ENCODE measurements at places on chromosomes 6 and 20.

- peak; percentile 92 for DNase-seq
These were observed 639 bp upstream of the CD24 start for GRCh38 chr6:106974999-106975737.

DNA sequence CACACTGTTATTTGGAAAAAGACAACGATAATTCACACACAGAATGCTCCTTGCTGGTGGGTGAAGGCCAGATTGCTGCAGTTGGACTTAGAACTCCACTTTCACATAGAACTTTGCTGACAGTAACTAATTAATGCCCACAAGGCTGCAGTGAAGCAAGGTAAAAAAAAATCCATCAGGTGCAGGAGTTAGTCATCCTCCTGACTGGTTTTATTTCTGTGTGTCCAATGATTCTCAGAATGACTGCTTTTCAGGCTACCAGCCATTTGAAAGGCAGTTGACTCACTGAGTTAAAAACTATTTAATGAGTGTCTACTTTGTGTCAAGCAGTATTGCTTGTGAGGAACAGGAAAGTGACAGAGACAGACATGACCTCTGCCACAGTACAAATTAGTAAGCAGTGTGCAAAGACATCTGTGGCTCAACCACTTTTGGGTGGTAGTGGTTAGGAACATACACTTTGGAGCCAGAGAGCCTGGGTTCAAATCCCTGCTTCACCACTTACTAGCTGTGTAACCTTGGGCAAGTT, 41.9 kb downstream of the ELOVL5 start:
- DNase-seq = no peak

GRCh38 chr20:40359131-40359912, 329.7 kb downstream of the MAFB start:
- DNase-seq = no peak

GRCh38 chr6:135314543-135314942, 133.4 kb downstream of the MYB start:
- DNase-seq = no peak

DNA sequence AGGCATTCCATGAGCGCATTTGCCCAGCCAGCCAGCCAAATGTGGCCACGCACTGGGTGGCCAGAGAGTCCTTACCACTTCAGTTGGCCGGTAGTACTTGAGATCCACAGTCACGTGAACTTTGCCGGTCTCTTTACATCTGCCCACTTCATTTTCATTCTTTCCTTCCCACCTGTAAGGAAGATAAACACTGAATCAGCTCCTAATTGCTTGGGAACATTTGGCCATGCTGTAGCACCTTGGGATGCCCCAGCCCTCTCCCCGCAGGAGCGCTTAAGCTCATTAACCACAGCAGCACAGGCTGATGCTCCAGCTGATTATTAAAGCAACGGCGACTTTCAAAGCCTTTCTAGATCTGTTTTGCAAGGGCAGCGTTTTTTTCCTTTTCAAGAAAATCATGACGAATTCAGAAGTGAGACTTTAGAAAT, 116.6 kb downstream of the FOXC1 start:
- DNase-seq = no peak

- DNase-seq = no peak
These were observed 632 bp downstream of the PRKN start for GRCh38 chr6:162726947-162727321.

- no peak for DNase-seq
These were observed 6.4 kb downstream of the GTF2H5 start for GRCh38 chr6:158174514-158174913.

DNA sequence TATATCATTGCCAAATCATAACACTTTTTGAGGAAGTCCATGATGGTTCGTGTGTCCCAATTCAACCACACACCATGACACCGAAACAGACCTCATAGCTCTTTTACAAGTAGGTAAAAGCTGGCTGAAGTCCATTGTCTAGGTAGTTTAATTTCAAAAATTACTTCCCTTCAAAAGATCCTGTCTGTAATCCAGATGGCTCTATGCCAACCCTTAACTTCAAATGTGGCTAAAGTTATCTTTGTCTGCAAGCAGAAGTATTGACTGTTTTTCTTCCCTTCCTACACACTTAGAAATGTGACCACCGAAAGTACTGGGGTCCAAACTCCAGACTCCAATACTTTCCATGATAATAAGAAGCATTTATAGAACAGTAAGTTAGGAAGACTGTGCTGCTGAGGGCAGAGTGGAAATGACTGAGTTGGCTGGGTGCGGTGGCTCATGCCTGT, 8.3 kb upstream of the TIAM2 start:
- DNase-seq = no peak

- no peak for DNase-seq
These were observed 429.9 kb downstream of the CD83 start for GRCh38 chr6:14547284-14547998.

DNA sequence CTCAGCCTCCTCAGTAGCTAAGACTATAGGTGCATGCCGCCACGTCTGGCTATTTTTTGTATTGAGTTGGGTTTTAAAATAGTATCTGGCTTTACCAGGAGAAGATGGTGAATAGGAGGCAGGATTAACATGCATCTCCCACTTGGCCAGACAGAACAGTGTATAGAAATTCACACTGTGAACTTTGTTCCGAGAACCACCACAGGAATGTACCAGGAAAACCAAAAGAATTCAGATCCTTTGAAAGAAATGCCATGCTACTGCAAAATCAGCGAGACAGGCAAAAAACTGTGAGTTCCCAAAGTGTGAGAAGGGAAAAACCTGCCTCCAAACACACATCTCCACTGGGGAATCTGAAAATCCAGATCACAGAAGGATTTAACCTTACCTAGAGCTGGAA, 327.6 kb downstream of the NKAIN2 start:
- DNase-seq = no peak

DNA sequence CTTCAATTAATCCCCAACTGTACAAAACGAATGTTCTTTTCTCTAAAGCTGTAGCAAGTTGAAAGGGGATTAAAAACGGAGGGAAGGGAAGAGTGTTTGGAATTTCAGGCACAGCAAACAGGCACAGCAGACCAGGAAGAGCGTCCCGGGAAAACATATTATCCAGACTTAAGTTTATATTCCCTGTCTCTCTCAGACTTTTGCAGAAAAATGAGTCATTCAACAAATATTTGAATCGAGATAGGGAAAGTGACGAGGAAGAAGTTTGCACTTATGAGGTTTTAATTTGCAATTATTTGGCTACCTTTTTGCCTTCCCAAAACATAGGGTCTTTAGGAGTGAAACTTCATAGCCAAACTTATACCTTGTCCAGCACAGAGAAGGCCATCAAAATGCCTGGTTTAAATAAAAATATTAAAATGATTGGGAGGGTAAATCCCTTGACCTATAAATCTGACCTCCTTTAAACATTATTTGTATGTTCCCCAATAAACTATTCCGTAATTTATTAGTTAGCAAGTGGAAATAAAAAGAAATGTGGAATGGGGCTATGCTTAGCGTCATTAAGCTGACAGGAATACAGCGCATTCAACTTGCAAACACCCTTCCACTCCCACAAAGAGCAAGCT, 16.0 kb downstream of the HFE start:
- no peak for DNase-seq

GRCh38 chr6:39898625-39899024, 35.6 kb downstream of the MOCS1 start:
- DNase-seq = no peak

DNA sequence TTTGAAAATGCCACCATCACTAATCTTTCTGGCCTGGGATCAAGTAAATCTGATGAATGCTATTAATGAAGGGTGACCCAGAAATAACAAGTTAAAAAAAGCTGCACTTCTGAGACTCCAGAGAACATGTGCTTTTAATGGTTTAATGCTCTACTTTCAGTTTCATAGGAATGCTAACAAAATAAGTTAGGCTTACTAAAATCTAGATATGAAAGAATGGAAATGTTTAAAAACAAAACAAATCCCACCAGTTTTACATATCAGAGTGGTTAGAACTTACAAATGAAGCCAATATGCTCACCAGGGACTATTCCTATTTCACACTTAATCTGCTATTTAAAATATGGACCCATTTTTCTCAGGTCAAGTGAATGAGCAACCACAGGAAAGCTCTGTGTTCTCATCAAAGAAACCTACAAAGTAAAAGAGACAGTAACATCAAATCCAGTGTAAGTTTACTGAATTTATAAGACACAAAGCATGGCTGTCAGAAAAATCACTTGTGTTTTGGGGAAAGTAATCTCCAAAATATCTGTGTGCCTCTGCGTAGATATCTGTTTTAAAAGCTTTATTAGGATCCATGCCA, 40.3 kb downstream of the FYN start:
- DNase-seq = no peak

DNA sequence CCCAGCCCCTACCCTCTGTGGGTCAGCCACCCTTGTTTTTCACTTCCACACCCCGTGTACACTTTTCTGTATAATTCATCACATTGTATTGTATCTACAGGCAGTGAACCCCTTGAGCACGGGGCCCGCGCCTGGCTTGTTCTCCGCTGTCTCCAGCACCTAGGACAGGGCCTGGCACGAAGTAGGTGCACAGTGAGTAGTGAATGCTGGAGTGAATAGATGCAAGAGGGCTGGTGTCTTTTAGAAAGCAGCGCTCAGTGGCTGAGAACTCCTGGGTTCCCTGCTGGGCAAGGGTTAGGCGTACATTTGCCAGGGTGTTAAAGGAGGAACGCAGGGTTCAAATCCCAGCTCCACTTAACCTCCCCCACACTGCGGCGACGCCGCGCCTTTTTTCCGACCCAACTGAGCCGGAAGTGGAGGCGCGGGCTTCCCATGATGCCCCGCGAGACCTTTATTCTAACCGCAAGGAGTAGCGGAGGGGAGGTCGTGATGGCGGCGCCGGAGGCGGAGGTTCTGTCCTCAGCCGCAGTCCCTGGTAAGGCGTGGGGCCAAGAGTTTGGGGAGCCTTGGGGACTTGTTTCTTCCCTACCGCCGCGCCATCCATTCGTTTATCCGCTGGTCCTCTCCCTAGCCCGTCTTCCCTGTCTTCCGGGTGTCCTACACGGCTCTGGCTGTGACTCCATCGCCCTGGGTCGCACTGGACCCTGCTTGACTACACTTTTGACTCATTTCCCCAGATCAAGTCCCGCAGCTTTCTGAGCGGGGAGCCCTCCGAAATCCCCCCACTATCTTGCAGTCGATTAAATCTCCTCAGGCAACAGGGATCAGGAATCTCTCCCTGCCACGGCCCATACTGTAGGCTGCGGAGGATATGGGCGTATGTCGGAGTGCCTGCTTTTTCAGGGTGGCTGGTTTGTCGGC, at the start of gene MAD2L1BP:
TSS of gene MAD2L1BP (plus strand) at position 454 of the 921 bp plus-strand sequence. CDS start at position 490, 36 bp downstream.
- peak; percentile 95 for DNase-seq

- DNase-seq = peak; percentile 51
These were observed 10.5 kb downstream of the ENTPD6 start for GRCh38 chr20:25206063-25206403.

- no peak for DNase-seq
These were observed 12.3 kb upstream of the CTNNBL1 start for GRCh38 chr20:37681384-37682112.

DNA sequence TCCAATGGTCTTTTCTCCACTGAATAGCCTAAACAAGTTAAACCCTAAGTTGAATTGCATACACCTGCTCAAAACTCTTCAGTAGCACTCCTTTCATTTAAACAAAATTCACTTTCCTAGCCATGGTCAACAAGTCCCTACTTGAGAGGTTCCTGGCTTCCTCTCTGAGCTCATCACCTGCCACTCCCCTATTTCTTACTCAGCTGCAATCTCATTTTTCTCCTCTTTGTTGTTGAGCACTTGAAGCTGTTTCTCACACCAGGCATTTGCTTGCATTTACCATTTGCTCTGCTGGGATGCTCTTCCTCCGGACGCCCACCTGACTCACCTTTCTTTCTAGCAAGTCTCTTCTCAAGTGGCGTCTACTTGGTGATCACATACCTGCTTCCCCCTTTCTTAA, 38.5 kb downstream of the EDN1 start:
- DNase-seq = no peak

DNA sequence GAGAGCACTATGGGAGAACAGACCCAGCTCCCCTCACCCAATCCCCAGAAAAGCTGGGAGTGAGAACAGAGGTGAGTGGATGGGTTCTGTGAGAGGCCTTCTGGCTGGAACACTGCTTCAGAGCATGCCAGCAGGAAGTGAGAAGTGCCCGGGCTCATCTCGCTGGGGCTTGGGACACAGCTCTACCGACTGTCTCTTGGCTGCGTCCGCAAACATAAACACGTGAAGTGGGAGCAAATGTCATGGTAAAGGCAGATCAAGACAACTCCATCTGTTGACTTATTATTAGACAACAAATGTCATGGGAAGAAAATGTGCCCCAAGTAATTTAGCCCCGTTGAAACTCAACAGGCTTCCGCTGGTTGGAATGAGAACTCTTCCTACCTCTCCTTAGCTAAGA, 25.9 kb downstream of the GNAS-AS1 start:
- DNase-seq = no peak

DNA sequence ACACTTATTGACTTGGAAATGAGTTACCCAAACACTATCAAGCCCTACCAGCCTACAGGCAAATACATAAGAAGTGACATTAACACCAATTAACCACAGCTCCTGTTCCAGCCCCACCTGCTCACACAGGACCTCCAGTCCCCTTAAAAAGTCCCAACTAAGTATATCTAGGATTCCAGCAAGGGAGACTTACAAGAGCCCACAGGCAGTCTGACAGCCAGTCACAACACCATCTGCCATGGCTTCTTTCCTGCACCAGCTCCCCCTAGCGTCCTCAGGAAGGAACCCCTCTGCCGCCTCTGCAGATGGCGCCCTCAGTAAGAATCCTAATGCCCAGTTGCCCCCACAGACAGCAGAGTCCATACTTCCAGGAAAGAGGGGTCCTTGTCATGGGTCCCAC, 122.1 kb downstream of the HIVEP2 start:
- peak; percentile 77 for DNase-seq

GRCh38 chr6:82506526-82506925, 142.9 kb downstream of the TPBG start:
- DNase-seq = no peak

DNA sequence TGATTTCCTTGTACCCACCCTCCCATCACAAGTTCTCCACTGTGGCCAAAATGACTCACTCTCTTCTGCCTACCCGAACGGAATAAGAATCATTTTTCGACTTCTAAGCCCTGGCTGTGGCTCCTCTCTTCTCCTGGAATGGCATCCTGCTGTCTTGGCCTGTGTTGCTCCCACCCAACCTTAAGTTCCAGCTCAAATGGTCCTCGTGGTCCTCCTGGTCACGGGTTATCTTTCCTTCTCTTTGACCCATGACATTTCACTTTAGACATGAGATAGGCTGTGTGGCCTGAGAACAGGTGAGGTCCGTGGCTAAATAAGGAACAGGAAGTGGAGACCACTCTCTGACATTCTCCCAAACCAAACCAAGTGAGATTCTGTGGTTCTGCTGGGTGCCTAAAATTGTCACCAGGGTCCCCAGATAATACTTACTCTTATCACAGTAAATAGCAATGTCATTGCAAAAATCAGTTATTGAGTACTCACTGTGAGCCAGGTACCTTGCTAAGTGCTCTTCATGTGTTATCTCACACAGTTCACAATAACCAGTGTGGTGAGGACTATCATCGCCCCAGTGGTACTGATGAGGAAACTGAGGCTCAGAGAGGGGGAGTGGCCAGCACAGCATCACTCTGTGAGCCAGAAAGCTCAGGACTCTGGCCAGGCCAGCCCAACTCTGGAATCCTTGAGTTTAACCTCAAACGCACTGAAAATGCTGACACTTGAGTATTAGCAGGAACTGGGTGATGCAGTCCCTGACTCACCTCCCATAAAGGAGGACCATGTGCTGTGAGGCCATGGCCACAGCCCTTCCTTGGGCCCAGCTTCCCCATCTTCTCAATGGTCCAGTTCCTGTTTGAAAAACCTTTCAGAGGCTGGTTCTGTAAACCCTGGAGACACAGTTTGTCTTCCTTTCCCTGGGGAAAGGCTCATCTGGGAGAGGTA, 74.8 kb upstream of the SIRPA start:
- DNase-seq = peak; percentile 85
